ENCODE measurements at places on chromosomes 7 and 10.
A peak's percentile ranks its signal among the peaks of the same experiment; 100 is the strongest.

- DNase-seq, result peak; percentile 89
Observed at GRCh38 chr10:101161494-101162299, 30.6 kb downstream of the TLX1 start.

DNA sequence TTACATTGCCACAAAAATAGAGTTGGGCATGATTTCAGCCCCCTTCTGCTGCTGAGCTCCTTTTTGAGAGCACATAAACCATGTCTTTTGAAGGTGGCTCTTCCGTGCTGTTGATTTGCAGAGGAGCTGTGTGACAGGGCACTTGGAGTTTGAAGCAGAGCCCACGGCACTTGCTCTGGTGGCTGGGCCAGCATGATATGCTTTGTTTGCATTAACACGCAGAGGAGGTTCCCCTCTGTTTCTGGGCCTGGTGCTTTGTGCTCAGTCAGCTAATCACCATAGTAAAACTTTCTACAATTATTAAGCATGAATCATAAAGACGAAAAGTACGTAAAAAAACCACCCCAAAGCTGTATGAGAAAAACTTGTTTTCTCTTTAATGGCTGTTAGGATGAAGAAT, 40.1 kb downstream of the RBM33 start:
- DNase-seq, result no peak

DNA sequence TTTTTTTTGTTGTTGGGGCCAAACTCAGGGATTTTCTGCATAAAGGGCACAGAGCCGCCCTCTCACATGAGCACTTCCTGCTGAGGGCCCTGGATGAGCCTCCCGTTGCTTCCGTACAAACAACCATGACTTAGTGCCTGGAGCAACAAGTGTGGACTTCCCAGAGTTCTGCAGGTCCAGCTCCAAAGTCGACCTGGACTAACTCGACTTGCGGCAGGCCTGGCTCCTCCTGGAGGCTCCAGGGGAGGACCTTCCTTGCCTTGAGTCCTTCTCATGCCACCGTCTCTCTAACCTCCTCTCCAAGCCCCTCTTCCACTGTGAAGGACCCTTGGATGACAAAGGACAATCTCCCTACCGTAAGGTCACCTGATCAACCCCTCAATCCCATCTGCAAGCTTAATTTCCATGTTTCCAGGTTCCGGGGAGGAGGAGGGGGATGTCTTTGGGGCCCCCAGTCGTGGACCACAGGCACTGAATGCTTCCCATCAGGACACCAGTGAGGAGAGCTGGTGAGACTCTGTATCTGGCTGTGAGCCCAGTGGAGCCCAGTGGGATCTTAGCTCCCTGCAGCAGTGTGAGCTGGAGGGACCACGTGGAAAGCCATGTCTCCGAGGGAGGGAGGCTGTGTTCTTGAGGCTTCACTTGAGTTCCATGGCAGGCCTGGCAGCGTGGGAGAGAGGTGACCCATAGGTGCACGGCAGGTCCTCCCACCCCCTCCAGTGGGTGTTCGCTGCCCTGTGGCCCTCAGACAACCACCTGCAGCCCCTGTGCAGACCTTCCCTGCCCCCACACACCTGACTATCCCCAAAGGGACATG, 199.5 kb upstream of the PPP2R2D start:
- no peak for DNase-seq

GRCh38 chr10:114489521-114490310, 85.4 kb upstream of the AFAP1L2 start:
- no peak for DNase-seq

GRCh38 chr10:49834976-49835375, 72.9 kb upstream of the OGDHL start:
- no peak for DNase-seq

GRCh38 chr10:86461963-86462804, 59.4 kb downstream of the WAPL start:
- no peak for DNase-seq

- peak; percentile 78 for DNase-seq
Observed at GRCh38 chr10:15472431-15473395, 101.6 kb upstream of the FAM171A1 start.

Measured in astrocyte of the hippocampus (primary cell).